Activated T-cell treated with anti-CD3 and anti-CD28 coated beads, Interleukin-2, amount 50 U/mL, for 4 hours (primary cell): ENCODE measurements at places on chromosomes 4 and X. TPM values are rescaled to one million over a fixed set of nuclear protein-coding genes. Genes with fewer than 3 reads are reported as not detected.

DNA sequence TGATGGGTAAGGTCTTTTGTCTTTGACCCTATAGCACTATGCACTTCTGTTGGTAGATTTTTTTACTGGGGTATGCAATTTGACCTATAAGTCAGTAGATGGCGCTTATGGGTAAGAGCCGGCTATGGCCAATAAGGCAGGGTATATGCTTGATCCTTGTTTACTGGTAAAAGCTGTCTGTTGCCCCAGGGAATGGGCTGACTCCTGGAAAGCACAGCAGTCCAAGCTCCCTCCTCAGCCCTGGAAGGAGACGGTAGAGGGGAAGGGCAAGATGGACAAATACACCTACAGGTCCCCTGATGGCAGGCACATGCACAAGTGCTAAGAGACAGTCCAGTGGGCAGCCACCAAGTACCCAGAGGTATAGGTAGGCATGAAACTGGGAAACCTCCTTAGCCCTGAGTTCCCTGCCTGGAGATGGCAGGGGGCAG is 63.7 kb downstream of the ADAMTS3 start:
- DNase-seq = no peak

DNA sequence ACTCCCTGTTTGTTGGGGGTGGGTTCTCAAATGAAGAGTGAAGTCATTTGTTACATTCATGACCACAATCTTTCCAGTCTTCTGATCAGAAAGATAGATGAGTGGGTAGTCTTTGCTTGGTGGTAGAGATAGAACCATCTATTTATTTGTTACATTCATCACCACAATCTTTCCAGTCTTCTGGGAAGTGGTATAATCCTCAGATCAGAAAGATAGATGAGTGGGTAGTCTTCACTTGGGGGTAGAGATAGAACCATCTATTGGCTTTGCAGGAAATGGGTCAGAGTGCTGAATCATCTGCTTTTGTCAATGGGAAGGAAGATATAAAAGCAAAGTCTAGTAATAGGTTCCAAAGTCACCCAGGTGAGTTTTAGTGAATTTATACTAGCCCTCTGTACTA is 64.2 kb upstream of the EPGN start:
- no peak for DNase-seq

DNA sequence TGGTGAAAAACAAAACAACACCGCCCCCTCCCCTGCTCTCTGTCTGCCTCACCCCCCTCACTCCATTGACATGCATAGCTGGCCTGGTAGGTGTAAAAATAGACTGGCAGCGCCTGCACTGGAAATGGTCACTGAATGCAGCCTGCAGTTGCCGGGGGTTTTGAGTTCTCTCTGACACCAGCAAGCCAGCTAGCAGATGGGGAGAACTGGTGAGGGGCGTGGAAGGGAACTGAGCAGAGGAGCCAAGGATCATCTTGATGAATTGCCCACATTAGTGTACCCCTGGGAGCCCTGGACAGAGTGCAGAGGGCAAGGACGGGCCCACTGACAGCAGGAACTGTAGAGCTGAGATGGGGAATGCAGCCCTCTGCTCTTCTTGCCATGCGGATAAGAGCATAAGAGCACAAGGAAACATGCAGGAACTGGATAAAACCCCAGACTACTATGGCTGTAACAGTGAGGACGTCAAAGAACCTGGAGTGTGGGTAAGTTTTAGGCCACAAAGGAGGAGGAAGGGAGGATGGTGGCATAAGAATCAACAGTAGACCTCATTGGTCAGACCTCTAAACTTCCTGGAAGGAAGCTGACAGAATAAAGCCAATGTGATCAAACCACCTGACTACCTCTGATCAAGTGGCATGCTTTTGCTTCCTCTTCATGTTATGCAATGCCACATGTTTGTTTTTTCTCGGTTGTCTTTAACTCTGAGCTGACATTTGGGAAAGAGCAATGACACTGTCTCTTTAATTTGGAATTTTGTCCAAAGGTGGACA is 96.3 kb downstream of the ANK2 start:
- DNase-seq = no peak

- no peak for DNase-seq
Measured at GRCh38 chr4:19304028-19304427, 947.7 kb upstream of the SLIT2 start.

DNA sequence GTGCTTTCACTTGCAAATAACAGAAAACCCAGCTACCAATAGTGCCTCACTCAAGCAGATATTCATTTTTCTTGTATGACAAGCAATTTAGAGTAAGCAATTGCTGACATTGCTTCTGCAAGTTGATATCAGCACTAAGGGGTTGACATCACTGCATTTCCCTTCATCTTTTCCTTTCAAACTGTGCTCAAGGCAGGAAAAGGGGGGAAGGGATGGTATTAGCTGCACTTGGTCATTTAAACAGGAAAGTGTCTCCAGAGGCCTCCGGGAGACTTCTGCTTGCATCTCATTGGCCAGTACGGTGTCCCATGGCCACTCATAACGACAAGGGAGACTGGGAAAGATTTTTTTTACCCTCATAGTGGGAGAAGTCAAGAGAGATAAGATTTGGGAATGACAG is 65.5 kb upstream of the FGG start:
- no peak for DNase-seq

DNA sequence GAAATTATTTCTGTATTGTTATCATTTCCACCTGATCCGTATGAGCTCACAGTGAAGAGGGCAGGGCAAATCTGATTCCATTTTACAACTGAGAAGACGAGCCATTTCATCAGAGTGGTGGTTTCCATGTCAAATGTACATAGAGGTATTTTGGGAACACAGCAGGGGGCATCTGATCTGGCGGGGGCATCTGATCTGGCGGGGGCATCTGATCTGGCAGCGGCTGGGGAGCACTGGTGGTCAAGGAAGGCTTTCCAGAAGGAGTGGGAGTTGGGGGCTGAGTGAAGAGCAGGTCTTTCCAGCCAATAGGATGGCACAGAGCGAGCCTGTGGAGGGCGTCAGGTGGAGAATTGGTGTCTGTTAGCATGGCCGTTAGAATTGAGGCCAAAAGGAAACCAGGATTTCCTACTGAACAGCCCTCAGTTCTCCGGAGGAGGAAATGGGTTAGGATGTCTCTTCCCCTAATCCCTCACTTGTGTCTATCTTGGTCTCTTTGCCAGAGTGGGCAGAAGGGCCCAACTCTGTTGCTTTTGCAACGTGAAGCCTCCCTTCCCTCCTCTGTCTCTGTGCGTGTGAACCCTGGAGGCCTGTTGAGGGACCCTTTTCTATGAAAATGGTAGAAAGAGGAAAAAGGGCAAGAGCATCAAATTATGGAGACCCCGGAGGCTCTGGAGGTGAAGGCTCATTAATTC is 41.3 kb downstream of the RHOH start:
- no peak for DNase-seq

- no peak for DNase-seq
Measured at GRCh38 chr4:104532677-104533076, 38.0 kb upstream of the CXXC4 start.

DNA sequence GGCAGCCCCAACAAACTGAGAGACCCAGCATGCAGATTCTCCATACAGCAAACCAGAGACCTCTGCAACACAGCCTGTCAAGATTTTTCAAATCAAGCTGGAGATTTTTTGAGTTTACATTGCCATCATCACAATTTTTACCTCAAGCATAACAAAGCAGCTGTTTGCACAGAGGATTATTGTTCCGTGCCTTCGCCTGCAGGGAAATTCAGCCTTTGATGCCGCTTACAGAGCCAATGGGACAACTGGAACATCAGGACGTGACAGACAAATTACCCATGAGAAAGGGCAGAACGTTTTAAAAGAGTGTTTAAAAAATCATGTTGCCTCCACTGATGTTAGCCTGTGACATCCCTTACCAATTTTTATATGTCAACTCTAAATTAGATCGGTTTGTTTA is 363.7 kb downstream of the FBXW7 start:
- no peak for DNase-seq

GRCh38 chrX:151697522-151697921 is 2.3 kb downstream of the PRRG3 start:
- DNase-seq = no peak

DNA sequence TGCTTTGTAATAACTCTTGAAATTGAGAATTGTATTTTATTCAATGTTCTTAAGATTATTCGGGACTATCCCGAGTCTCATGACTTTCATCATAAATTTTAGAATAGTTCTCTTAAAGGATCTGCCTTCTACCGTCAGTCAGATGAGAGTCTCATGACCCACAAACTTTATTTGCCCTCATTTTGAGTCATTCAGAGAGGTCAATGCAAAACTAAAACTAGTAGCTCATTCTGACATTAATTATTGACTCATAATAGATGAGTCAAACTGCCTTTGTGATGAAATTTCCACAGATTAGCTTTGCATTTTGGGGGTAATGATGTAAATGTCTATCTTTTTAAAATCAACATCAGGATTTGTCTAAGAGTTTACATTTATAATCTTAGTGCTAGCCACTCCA is 1527.3 kb downstream of the TECRL start:
- no peak for DNase-seq

GRCh38 chrX:134741746-134742145 is 83.5 kb upstream of the PLAC1 start:
- DNase-seq = no peak

Gene SGMS2
- 0.08 TPM for total RNA-seq

Gene PLXNB3
- 0.66 TPM for total RNA-seq

Gene MAGEA2
- total RNA-seq = not detected
